ENCODE measurements at places on chromosomes 2 and 18.

DNA sequence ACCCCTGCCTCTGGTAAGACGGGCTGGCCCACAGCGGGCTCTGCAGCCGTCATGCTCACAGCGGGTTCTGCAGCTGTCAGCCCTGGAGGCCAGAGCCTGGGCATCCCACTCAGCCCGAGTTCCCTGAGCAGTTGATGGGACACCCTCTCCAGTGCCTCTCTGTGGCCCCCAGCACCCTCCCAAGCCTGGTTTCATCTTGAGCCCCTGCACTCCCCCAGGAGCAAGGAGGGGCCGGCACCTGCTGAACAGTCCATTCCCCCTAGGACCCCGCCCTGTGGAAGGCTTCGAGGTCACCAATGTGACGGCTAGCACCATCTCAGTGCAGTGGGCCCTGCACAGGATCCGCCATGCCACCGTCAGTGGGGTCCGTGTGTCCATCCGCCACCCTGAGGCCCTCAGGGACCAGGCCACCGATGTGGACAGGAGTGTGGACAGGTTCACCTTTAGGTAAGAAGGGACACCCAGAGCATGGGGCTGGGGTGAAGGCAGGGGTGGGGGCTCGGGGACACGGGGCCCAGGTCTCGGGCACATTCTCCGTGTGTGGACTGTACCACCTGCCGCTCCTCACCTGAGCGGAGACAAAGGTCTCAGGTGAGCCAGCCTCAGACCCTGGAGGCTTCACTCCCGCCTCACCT is 34.5 kb downstream of the MTERF4 start:
- no peak for DNase-seq

DNA sequence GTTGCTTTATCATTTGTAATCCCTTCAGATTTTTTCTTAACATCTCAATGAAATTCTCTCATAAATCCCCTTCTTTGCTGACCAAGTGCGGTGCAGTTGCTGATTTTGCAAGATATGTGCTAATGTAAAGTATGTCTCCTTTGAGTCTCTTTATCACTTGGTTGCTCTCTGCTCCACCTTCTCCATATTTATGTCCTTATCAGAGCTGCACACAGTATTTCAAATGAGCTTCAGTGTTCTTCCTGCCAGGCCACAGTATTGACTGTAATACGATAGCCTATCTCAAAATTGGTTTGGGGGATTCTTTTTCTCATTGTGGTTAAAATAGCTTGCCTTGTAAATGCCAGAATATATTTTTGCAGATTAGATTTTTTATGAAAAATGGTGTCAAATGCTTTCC is 32.2 kb downstream of the MAIP1 start:
- no peak for DNase-seq

DNA sequence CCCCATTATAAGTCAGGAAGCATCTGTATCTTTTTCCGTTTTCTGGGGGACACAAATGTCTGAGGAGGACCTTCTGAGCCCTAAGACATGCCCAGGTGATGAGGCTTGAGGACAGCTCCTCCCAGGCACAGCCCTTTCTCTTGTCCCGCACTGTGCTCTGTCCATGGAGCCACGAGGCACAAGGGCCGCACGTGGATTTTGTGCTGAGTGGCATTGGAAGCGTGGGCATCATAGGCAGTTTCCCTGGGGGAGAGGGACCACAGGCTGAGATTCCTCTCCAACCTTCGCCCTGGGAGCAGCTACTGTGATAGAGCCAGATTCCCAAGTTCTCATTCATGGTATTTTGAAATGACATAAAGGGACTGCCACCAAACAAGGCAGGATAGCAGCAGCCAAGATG is 139.9 kb downstream of the SH3RF3 start:
- DNase-seq, result no peak

GRCh38 chr2:73163483-73164367 is 38.6 kb upstream of the NOTO start:
- DNase-seq, result peak; percentile 61

DNA sequence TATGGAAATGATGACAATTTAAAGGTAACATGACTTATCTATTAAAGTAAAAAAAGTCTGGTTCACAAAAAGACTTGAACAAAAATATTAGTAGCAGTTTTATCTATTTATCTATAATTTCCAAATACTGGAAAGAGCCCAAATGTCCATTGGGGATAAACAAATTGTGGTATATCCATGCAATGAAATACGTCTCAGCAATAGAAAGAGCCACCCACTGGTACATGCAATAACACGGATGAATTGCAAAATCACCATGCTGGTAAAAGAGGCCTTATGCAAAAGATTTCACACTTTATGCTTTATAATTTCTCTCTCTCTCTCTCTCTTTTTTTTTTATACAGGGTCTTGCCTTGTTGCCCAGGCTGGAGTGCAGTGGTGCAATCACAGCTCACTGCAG is 91.4 kb upstream of the ASAP2 start:
- no peak for DNase-seq

- DNase-seq, result no peak
These were observed 598 bp upstream of the C2orf69 start for GRCh38 chr2:199910338-199911051.

GRCh38 chr18:22987547-22988189 is 54.5 kb downstream of the RBBP8 start:
- no peak for DNase-seq

DNA sequence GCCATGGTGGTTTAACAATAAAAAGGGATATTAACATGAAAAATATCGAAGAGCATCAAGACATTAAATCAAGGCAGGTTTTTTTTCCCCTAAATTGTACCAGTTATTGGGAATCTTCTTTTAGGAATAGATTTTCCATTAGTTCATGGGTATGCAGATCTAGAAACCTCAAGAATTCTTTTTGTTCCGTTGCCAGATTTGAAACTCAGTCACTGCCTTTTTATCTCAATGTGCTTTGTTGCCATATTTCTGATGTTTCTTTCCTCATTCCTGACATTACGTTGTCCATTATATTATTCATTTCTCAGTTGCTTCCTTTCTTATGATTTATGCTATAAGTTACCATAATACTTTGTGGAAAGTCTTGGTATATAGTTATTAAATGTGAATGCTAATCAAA is 162.2 kb downstream of the CD226 start:
- DNase-seq, result no peak
